Kidney epithelial cell (primary cell): ENCODE measurements at places on chromosomes 2 and 18. TPM values are rescaled to one million over a fixed set of nuclear protein-coding genes. Genes with fewer than 3 reads are reported as not detected.

DNA sequence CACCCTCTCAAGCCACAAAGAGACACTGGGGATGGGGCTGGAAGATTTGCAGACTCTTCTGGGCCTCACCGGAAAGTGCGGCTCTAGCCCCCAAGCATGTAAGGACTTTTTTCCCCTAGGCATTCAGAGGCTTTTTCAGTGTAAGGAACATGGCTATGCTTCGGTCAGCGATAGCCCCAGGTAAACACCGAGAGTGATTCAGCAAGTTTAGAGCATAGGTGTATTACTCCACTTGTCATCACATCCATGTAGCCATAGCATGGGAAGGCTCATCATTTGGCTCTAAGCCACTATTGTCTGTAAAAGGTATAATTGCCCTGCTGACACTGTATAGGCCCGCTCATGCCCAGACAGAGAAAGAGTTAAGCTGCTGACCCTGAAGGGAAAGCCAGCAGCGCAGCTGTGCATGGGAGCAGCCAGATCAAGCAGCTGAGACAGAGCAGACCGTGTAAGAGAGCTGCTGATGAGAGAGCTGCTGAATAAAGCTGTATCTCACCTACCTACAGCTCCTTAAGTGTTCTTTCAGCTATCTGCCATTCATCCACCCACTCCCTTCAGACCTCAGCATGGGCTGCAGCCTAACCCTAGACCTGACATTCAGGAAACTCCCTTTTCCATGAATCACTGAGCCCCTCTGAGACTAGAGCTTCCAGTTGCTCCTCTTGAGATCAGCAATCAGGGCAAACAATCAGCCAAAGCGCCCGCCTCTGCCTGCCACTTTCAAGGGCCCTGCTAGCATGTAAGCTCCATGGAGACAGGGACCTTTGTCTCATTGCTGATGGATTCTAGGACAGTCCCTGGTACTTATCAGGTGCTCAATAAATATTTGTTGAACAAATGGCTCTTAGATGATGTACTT lies 25.5 kb downstream of the LGALSL start:
- no peak for DNase-seq

DNA sequence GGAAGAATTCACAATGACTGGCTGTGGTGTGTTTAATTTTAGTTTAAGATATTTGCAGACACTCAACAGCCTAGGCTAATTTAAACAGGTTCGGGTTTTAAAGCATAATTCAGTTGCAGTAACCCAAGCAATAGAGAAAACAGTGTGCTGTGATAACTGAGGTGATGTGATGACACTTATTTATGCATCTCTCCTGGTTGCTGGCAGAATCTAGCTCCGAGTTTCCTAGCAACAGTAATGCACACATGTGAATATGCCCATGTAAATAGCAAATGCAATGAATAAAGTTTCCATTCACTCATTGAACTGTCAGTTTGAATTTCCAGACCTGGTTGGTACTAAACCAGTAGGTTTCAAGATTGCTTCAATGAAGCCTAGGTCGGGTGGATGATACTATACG lies 426.5 kb downstream of the TMX3 start:
- DNase-seq = no peak

DNA sequence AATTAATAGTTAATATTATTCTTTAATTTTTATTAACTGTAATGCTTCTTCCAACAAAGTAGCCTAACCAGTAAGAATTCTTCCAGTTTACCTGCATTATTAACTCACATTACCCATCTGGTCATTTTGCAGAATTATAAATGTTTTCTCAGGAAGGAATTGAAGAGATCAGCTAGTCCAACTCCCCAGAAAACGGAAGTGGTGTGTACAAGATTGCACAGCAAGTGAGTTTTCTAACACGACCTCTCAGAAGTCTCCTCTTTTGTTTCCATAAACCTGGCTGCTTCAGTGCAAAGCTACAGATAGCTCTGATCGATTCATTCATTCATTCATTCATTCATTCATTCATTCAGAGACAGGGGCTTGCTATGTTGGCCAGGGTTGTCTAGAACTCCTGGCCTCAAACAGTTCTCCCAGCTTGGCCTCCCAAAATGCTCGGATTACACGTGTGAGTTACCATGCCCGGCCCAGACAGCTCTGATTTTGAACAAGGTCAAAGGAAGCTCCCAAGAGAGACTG lies 128.8 kb upstream of the REV1 start:
- DNase-seq = no peak

The SULT1C2 gene
- 8.4 and 10.4 TPM in 2 replicates for total RNA-seq

- no peak for DNase-seq
Measured at GRCh38 chr2:227386630-227387029, 1.1 kb downstream of the SCYGR1 start.

DNA sequence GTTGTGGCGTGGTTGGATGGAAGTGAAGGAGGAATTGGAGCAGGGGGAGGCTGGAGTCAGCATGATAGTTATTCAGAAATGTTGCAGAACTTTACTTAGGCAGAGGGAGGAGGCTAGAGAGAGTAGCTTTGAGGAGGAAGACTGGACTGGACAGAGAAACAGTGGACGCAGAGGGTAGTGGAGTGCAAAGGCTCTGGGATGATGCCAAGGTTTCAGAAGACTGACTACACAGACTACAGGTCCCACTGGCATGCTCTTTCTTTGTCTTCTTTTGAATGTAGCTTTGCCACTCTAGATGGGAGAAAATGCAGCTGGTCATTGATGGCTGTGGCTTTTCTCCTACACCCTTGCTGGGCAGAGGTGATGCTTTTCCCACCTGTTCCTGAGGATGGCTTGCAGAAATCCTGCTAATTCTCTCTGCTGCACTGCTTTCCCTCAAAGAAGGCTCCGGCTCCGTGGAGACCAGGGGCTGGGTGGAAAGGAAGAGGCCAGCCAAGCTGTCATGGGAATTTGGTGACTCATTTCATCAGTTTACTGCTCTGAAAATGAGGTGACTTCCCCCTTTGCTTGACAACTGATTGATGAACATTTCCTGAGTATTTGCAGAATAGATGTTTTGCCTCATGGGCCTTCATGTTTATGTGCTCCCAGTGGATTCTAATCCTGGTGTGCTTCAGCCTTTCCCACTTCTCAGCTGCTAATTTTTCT lies 42.4 kb downstream of the MEIS1 start:
- no peak for DNase-seq

GRCh38 chr2:191867507-191867847 lies 20.6 kb upstream of the CAVIN2 start:
- DNase-seq = no peak

The SLC4A3 gene
- total RNA-seq = 11.6 TPM in 2 replicates

DNA sequence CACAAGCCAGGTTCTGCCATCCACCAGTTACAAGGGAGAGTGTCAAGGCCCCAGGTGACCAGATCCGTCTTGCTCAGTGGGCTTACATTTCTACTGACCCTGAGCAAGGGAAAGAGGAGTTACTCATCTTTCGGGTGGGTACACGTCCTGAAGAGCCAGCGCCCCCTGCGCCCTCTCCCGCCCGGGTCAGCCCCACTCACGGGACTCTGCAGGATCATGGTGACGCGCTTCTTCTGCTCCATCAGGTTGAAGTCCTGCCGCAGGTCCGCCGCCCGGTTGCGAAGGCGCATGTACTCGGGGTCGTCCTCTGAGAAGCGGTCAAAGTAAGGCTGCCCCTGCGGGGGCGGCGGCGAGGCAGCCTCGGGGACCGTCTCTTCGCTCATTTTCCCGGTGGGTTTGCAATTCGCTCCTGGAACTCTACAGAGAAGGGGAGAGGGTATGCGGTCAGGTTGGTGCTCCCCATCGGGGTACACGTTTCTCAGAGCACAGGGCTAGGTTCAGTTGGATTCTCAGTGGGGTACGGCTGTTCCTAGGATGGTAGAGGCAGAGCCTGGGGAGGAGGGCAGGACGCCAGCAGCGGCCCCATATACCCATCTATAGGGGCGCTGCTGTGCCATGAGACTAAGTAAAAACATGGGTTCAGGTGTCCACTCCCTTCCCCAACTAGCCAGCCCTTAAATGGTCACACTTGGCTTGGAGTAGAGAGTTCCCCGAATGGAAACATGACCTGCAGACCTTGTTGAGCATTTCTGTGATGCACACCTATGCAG lies 61.8 kb downstream of the ADD2 start:
- no peak for DNase-seq

DNA sequence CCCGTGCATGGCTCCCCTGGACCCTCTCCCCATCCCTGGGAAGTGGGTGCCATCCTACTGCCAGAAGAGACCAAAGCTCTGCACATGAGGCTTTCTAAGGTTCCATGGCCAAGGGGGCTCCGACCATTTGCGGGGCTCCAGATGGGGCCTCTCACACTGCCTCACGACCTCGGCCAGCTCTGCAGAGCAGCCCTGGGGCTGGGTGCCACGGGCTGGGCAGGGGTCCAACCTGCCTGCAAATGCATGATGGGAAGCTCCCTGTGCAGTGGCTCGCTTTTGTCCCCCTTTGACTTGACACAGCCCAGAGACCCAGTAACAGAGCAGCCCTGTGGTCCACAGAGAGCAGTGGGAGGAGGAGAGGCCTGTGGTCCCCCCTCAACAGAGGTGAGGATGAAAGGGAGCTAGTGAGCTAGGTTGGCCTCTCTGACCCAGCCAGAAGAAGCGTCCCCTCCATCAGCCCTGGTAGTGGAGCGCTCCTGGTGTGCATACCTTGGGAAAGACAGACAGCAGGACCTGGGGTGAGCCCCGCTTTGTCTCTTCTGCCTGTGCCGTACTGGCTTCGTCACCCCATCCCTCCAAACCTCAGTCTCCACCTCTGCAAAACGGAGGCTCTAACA lies 174.1 kb downstream of the DDX1 start:
- no peak for DNase-seq

DNA sequence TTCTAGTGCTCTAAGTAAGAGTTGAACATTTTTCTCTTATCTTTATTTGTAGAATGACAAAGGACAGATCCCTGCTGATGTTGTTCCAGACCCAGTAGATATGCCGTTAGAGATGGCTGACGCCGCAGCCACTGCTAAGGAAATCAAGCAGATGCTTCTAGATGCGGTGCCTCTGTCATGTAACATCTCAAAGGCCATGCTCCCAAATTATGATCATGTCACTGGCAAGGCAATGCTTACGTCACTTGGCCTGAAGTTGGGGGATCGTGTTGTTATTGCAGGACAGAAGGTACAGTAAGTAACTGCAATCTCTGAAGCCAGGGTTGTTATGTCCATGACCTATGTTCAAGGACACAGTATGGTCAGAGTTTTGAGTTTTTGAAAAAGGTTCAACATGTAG lies 28.4 kb downstream of the CLIP4 start:
- no peak for DNase-seq

- no peak for DNase-seq
Measured at GRCh38 chr2:98233941-98234340, 112.3 kb upstream of the CNGA3 start.

The LYG1 gene
- total RNA-seq = 0.25 and 1.0 TPM in 2 replicates

DNA sequence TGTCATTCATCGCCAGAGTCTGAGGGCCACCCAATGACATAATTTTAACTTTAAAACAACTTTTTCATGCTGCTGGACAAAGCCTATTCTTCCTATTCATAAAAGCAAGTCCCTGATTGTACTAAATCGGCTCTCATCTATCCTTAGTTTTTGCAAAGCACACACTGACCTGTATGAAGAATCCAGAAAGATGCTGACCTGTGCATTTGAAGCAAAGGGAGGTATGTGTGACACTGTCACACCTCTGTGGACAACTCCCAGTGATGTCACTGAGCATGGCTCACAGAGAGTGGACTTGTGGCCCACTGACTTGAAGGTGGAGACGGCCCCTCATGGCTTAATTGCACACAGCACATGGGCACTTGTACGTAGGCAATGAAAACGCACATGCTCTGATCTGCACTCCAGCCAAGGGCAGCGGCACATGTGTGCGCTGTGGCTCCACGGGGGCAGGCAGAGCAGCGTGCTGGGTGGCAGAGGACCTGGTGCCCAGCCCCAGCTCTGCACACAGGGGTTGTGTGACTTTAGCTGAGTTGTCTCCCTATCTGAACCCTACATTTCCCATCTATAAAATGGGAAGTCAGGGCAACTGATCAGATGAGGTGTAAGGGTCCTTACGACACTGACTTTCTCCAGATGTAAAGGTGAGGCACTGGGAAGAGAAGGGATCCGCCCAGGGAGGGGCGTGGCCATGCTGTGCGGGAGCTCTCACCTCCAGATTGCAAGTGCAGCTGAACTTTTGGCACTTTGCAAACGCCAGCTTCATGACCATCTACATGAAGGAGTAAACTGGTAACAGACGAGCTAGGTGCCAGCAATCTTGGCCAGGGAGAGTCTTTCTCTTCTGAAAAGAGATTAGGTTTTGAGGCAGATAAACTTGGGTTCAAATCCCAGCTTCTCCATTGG lies 14.3 kb upstream of the ODC1 start:
- no peak for DNase-seq

The CNTNAP5 gene
- not detected in 2 replicates for total RNA-seq

- DNase-seq = no peak
Measured at GRCh38 chr18:52333860-52334259, 6.1 kb upstream of the DCC start.

DNA sequence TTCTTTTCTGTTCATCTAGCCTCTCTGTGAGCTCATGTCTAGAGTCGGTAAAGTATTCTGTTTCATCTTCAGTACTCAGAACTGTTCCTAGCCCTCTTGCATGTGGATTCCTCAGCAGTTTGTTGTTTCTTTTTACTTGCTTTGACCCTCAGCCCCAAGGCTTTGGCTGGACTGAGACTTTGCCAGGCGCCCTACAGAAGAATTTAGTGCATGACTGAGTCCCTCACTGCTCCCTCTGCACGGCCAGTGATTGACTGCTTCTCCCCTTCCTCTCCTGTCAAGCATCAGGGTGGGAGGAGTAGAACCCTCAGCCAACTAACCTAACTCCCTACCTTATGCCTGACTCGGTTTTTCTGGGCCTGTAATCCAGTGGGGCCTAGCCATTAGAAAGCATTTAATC lies 109.8 kb downstream of the ESCO1 start:
- DNase-seq = no peak

The IGFBP5 gene
- total RNA-seq = 51.7 and 72.3 TPM in 2 replicates

The AQP12B gene
- total RNA-seq = not detected in 2 replicates

DNA sequence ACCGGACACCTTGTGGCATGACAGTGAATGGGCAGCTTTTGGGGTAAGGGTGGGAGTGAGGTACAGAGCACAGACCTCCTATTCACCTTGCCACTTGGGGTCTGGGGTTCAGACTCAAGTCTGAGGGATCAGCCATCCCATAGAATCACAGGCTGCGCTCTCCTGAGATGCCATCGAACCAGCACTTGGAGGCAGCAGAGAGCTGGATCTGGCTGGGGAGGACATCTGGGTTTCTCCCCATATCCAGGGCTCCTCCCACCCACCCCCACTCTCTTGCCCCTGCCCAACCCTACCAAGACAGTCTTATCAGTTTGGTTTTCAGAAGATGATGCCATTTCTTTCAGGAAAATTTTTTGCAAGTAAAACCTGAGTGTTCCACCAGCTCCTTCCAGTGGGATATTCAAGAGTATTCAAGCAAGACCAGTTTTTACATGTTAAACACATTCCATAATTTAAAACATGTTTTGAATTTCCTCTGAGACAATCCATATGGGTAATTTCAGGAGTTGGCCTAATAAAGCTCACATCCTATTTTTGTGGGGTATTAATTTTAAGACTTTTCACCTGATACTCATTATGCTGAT lies 29.2 kb upstream of the TEX44 start:
- DNase-seq = no peak
